Heart left ventricle (tissue), 16 donors: ENCODE measurements at places on chromosomes 13 and 19. TPM values are rescaled to one million over a fixed set of nuclear protein-coding genes. Genes with fewer than 3 reads are reported as not detected.

DNA sequence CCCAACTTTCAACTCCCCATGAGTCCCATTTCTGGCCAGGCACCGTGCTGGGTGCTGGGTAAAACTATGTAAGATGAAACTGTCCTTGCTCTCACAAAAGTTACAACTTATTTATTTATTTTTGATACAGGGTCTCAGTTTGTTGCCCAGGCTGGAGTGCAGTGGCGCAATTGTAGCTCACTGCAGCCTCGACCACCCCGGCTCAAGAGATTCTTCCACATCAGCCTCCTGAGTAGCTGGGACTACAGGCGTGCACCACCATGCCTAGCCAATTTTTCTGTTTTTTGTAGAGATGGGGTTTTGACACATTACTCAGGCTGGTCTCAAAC lies 12.9 kb upstream of the CADM4 start:
- no peak for DNase-seq

DNA sequence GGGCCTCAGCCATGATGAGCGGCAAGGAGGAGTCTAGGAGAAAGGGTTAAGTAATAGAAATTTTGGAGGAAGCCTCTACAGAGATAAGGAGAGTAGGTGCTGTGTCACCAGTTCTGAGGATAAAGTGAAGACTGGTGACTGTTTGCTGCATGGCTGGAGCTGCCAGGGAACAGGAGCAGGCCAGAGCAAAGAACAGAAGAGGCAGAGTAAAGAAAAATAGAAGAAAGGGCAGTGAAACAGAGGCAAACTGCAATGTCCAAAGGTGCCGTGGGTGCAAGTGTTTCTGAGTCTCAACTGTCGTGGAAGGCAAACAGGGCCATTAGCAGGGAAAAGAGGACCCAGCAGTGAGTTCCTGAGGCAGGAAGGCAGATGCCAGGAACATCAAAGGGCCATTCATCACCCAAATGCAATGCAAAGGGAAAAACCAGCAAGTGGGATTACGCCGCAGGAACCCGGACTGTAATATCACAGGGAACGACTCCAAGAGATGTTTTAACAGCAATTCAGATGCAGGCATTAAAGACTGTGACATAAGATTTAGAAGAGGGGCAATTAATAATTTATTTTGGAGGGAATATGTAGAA lies 318.3 kb downstream of the FOXO1 start:
- no peak for DNase-seq

GRCh38 chr13:48828962-48829411 lies 146.7 kb upstream of the FNDC3A start:
- no peak for DNase-seq

The ZNF491 gene
- total RNA-seq, result 2.5 TPM

GRCh38 chr19:39677961-39678889 lies 22.5 kb downstream of the LGALS16 start:
- DNase-seq, result no peak
